ENCODE measurements at places on chromosomes 7 and 10. TPM values are rescaled to one million over a fixed set of nuclear protein-coding genes. Genes with fewer than 3 reads are reported as not detected.

CYP3A5 gene
- total RNA-seq, result 1.4 TPM

RNF133 gene
- total RNA-seq, result not detected

HHEX gene
- total RNA-seq, result 13.3 TPM

BMPR1A gene
- total RNA-seq, result 27.3 TPM

MSMB gene
- not detected for total RNA-seq

KCNMA1 gene
- total RNA-seq, result 69.4 TPM

RAB19 gene
- total RNA-seq, result not detected

PRLHR gene
- not detected for total RNA-seq

HILPDA gene
- 32.1 TPM for total RNA-seq

RP9 gene
- 31.8 TPM for total RNA-seq

ANKIB1 gene
- total RNA-seq, result 19.8 TPM

KLF14 gene
- not detected for total RNA-seq

CHST15 gene
- total RNA-seq, result 8.6 TPM

SFTPA1 gene
- not detected for total RNA-seq

CYP26C1 gene
- not detected for total RNA-seq

LEP gene
- total RNA-seq, result not detected

MTG1 gene
- total RNA-seq, result 53.2 TPM

VGF gene
- 12.8 TPM for total RNA-seq

CREB5 gene
- 5.3 TPM for total RNA-seq

TBXAS1 gene
- 14.3 TPM for total RNA-seq

CYP2C19 gene
- not detected for total RNA-seq

FAM241B gene
- 17.2 TPM for total RNA-seq

EPO gene
- total RNA-seq, result not detected

CYTH3 gene
- 30.0 TPM for total RNA-seq

PKD2L1 gene
- 0.09 TPM for total RNA-seq

AOC1 gene
- total RNA-seq, result not detected

LIPJ gene
- not detected for total RNA-seq
